ENCODE measurements at places on chromosomes 4 and X. TPM values are rescaled to one million over a fixed set of nuclear protein-coding genes. Genes with fewer than 3 reads are reported as not detected.

The GUF1 gene
- total RNA-seq: 12.0 TPM

The KDR gene
- not detected for total RNA-seq

The NR0B1 gene
- not detected for total RNA-seq

The NLRP2B gene
- total RNA-seq: not detected

The ANXA10 gene
- total RNA-seq: 50.8 TPM

The ATP7A gene
- 5.4 TPM for total RNA-seq

The SMS gene
- total RNA-seq: 134 TPM

The ADAMTS3 gene
- total RNA-seq: not detected

The SOX3 gene
- not detected for total RNA-seq

The SORCS2 gene
- not detected for total RNA-seq

The PRR32 gene
- not detected for total RNA-seq

The SHOX gene
- total RNA-seq: not detected

The ETDC gene
- not detected for total RNA-seq

The EGFL6 gene
- total RNA-seq: not detected
